AG09309 (cell line): ENCODE measurements at places on chromosomes 16 and 17.

DNA sequence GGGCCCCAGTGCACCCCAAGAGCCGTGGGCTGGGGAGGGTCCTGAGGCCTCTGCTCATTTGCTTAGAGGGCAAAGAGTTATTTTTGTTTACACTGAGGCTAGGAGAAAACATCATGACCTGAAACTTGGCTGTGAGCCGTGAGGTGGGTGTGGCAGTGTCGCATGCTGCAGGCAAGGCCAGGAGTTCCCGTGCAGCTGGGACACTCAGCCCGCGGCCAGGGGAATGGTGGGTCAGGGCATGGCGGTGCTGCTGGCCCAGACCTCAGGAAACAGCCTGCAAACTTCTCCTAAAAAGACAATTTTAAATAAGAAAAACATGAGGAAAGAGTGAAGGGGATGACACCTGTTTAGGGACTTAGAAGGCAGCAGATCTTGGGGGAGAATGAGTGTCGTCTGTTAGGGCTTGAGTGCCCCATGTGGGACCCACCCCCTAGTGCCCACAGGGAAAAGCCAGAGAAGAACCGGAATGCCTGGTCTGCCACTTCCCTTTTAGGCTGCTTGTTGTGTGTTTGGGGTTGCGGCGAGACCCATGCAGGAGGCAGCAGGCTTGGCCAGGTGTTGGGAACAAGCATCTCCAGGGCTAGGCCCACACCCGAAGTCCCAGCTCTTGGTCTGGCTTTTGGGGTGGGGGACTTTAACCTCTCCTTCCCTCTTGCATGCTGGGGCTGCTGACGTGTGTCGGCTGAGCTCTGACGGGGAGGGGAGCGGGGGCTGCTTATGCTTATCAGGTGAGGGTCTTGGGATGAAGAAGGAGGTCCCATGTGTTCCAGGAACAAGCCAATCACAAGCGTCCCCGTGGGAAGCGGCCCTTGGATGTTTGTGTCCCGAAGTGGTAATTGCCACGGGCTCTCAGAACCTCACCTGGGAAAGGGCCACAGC is 80.9 kb upstream of the GNG13 start:
- no peak for DNase-seq

- DNase-seq: no peak
Measured at GRCh38 chr17:15885770-15886169, 59.2 kb upstream of the ADORA2B start.

DNA sequence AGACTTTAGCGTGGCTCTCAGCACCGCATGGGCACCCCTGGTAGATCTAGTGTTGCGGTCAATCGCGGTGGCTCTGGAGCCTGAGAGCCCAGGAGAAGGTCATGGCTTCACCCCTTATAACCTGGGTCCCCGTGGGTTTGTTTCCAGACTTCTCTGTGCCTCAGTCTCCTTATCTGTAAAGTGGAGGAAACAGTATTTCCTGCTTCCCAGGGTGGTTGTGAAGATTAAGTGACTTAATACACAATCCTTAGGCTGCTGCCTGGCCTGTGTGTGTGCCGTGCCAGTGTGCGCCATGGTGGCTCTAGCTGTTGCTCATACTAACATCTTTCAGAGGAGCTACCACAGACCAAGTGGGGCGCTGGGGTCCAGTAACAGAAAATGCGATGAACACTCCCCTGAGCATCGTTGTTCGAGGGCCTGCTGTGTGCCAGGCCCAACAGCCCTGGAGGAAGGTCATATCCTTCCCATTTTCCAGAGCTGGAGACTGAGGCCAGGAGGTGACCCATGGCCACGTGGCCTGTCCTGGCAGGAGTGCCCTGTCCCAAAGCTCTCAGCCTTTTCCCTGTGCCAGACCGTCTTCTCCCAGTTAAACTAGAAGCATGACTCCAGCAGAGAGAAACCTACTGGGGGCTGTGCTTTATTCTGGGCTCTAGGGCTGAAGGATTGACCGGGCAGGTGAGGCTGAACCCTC is 70.1 kb downstream of the CMIP start:
- no peak for DNase-seq

GRCh38 chr17:42179911-42180410 is 981 bp downstream of the KCNH4 start:
- DNase-seq: no peak

DNA sequence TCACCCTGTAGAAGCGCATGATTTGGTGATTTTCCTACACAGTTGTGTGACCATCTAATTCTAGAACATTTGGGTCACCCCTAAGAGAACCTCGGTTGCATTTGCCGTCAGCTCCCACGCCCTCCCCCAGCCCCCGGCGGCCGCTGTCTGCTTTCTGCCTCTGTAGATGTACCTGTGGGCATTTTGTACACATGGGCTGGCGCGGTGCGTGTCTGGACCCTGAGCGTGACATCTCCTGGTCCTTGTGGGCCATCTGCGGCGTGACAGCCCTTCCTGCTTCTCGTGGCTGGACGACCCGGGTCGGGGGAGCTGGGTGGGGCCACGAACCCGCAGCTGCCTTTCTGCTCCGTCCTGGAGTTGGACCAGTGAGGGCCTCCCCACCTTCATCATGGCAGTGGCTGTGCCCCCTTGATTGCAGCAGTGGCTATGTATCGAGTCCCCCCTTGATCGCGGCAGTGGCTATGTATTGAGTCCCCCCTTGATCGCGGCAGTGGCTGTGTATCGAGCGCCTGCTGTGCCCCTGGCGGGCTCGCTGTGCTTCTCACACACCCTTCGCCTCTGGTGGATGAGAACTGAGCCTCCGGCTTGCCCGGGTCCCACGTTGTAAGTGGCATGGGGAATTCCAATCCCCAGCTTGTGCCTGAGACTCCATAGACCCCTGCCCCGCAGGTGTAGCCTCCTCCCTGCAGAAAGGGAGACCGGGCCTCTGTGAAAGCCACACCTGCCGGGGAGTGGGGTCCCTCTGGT is 24.1 kb downstream of the GSE1 start:
- DNase-seq: no peak

GRCh38 chr17:40558890-40559563 is 6.2 kb downstream of the CCR7 start:
- DNase-seq: no peak

- no peak for DNase-seq
Measured at GRCh38 chr17:19955099-19955498, 22.5 kb downstream of the AKAP10 start.

DNA sequence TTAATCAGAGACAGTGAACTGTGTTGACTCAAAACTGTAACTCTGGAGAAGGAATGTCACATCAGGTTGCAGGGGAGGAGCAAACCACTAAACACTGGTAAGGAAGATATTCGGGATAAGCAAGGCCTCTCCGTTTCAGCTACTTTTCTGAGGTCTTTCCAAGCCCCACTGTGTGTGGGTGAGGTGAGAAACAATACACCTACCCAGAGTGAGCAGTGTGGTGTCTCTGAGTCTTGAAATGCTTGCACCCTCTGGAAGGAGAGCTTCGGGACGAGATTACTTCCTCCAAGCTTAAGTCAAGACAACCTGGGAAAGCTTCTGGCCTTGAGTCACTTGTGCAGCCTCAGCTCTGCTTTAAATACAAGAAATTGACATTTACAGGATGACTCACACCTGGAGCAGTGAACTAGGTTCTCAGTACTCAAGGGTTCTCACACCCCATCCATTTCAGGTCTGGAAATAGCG is 2.5 kb upstream of the MAP3K14 start:
- DNase-seq: no peak

GRCh38 chr16:22171953-22172352 is 9.6 kb downstream of the SDR42E2 start:
- no peak for DNase-seq

DNA sequence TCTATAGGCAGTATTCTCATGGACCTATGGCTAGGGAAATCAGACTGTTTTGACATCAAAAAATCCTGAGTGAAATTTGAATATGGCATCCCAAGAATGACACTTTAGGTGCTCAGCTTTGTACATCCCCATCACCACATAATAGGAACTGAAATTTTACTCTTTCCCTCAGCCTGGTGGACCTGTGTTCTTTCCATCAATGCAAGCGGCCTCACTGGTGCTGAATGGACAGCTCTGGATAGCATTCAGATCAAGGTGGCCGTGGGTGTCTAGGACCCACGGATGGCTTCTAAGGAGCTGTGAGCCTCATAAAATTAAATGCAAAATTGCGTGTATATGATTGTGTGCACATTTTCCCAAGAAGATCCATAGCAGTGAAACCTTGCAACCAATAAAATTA is 152.6 kb downstream of the MAP2K6 start:
- DNase-seq: no peak

- no peak for DNase-seq
Measured at GRCh38 chr17:45016823-45017222, 34.6 kb downstream of the DCAKD start.

DNA sequence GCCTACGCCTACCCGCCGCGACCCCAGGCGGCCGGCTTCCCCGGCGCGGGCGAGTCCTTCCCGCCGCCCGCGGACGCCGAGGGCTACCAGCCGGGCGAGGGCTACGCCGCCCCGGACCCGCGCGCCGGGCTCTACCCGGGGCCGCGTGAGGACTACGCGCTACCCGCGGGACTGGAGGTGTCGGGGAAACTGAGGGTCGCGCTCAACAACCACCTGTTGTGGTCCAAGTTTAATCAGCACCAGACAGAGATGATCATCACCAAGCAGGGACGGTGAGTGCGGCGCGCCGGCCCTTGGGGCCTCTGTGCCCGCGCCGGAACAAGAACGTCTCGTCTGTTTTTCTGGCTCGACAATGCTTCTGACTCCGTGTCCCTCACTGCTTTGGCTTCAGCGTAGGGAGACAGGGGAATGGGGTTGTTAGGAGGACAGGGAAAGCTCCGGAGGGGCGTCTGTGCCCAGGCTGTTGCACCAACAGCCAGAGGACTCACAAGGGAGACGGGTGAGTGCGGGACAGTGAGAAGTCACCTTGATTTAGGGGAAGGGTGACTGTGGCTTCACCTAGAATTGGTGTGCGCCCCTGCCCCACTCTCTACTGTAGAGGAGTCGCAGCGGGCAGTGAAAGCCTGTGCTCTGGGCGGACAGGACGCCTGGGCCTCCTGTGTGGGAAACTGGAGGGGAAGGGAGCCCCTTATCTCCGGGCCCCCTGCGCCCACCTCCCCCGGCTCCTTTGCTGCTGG is 806 bp downstream of the TBX21 start:
- no peak for DNase-seq

DNA sequence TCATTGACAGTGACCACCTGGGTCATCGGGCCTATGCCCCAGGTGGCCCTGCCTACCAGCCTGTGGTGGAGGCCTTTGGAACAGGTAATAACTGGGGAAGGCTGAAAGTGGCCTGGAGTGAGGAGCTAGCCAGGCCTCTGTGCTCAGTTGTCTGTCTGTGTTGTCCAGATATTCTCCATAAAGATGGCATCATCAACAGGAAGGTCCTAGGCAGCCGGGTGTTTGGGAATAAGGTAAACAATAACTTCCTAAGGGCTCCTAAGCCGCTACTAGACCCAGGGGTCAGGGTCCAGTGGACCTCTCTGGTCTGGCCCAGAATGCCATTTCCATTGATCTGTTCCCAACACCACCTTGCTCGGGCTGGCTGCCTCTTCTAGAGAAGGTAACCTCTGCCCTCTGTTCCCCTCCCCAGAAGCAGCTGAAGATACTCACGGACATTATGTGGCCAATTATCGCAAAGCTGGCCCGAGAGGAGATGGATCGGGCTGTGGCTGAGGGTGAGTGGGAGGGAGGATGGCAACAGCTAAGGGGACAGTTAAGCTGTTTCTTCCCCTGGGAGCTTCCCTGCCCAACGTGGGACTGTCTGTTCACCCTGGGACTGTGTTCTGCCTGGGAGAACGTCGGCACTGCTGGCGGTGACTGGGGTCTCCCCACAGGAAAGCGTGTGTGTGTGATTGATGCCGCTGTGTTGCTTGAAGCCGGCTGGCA is 1.9 kb upstream of the MLX start:
- DNase-seq: no peak

DNA sequence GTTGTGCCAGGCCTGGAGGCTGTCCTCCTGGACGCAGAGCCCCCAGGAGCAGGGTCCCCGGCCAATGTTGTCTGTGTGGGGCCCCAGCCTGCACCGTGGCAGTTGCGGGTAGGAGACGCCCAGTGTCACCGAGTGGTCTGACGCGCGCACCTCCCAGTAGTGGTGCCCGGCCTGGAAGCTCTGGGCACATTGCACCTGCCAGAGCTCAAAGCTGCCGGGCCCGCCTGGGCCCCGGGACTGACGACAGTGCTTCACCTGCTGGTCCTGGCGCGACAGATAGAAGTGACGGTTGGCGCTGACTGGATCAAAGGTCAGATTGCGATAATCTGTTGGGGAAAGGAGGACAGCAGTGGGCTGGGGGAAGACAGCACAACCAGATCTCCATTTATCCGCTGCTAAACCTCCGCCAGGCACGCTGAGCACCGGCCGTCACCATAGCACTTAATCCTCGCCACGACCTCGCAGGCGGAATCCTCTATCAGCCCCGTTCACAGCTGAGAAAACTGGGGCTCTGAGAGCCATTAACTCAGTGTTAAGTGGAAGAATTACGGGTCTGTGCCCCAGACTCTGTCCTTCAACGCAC is 5.6 kb downstream of the TRIM65 start:
- DNase-seq: no peak

DNA sequence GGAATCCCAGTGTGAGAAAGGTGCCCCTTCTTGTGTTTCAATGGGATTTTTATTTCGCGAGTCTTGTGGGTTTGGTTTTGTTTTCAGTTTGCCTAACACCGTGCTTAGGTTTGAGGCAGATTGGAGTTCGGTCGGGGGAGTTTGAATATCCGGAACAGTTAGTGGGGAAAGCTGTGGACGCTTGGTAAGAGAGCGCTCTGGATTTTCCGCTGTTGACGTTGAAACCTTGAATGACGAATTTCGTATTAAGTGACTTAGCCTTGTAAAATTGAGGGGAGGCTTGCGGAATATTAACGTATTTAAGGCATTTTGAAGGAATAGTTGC is 567 bp downstream of the UBB start:
- no peak for DNase-seq

- DNase-seq: no peak
Measured at GRCh38 chr17:28646039-28646754, 1.2 kb upstream of the BLTP2 start.

GRCh38 chr17:9185688-9186284 is 164.5 kb downstream of the NTN1 start:
- DNase-seq: no peak

DNA sequence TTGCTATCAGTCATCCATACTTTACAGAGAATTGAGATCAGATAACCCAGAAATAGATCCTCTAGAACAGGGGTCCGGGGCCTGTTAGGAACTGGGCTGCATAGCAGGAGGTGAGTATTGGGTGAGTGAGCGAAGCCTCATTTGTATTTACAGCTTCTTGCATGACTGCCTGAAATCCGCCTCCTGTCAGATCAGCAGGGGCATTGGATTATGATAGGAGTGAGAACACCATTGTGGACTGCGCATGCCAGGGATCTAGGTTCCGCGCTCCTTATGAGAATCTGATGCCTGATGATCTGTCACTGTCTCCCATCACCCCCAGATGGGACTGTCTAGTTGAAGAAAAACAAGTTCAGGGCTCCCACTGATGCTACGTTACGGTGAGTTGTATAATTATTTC is 13.0 kb upstream of the SCIMP start:
- DNase-seq: no peak

- no peak for DNase-seq
Measured at GRCh38 chr17:50476545-50477315, 1.9 kb upstream of the RSAD1 start.

DNA sequence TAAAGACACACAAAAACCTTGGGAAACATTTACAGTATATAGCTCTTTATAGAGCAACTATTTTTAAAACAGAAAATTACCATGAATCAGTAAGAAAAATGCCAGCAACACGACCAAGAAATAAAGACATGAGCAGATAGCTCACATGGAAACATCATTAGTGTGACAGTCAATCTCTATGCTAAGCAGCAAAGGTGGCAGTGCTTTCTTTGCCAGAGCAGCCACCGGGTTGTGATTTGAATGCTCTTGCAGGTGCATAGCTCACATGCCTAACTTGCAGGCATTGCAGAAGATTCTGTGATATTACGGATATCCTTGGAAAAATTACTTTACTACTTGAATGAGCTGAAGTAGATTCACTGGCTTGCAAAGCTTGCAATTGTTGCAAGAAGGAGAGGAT is 652.9 kb upstream of the C16orf82 start:
- no peak for DNase-seq
